Activated gamma-delta T cell treated with Interleukin-2 at 50 U/mL for 16 hours (primary cell): ENCODE measurements at places on chromosomes 16 and 17.

- DNase-seq = no peak
Observed at GRCh38 chr16:49362230-49362629, 11.4 kb upstream of the C16orf78 start.

DNA sequence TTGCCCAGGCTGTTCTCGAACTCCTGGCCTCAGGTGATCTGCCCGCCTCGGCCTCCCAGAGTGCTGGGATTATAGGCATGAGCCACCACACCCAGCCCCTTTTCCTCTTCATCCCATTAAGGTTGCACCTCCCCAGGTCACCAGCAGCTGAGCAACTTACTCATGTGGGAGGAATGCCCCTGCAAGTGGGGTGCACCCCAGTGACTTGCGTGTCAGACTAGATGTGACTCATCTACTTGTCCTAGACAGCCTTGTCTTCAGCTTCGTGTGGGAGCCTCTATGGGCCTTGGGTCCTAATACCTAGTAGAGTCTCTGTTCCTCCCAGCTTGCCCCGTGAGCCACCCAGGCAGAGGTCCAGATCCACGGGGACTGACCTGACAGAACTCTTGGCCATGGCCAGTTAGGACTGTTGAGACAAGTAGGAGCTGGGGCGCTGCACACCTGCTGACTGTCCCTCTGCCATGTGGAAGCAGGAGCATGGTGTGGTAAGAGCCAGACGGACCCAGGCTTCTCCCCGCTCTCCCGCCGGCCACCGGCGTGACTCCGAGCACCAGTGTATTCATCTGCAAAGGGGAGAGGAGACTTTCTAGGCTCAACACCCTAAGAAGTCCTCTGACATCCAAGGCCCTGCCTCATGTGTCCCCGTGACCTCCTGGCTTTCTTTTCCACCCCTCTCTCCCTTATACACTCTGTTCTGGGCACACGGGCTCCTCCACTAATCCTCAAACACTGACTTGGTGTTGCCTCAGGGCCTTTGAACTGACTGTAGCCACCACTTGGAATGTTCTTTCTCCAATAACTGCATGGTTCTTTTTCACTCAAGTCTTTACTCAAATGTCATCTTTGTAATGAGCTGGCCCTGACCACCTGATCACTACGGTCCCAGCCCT is 11.6 kb upstream of the CBX4 start:
- no peak for DNase-seq

DNA sequence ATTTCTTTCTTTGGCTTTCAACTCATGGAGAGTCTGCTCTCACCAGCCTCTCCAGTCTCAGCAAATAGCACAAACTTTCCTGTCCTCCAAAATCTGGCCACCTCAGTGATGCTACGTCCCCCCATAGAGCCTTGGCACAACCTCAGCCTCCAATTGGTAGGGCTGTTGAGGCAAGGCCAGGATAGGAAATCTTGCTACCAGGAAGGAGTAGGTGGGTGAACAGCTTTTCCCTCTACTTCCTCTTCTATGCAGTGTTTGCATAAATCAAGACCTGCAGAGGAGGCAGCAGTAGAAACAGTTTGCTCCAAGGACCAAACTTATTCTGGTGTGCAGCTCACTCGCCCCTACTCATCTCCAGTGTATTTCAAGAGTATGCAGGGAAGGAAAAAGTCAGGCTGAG is 701 bp upstream of the DPEP2 start:
- no peak for DNase-seq

DNA sequence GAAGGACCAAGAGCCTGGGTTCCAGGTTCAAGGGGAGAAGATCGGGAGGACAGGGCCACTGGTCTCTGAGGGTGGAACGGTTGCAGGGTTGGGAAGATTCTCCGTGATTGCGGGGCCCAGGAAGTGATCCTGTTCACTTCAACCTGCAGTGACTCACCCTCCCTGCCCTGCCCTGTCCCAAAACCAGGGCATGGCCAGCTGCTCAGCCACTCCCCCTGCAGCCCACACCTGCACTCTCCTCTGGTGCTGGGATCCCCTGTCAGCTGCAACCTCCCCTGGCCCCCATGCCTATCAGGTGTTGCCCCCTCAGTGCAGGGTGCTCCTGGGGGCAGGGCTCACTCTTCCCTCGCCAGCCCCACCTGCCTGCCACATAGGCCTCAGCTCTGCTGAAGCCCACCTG is 1.1 kb downstream of the RUNDC3A start:
- DNase-seq = no peak

GRCh38 chr16:87323727-87324410 is 6.7 kb upstream of the C16orf95 start:
- DNase-seq = no peak

GRCh38 chr16:49019831-49020230 is 261.8 kb downstream of the CBLN1 start:
- DNase-seq = no peak
